ENCODE measurements at places on chromosomes 7 and 10. TPM values are rescaled to one million over a fixed set of nuclear protein-coding genes. Genes with fewer than 3 reads are reported as not detected.

The MKX gene
- 8.4 TPM for total RNA-seq

The DRGX gene
- not detected for total RNA-seq

The MSS51 gene
- 2.6 TPM for total RNA-seq

The EVX1 gene
- total RNA-seq = not detected

The CLDN4 gene
- total RNA-seq = not detected

The CNPY1 gene
- not detected for total RNA-seq

The RSPH10B gene
- total RNA-seq = not detected

The PKD2L1 gene
- not detected for total RNA-seq

The PAPSS2 gene
- total RNA-seq = 20.4 TPM

The CUL2 gene
- 9.6 TPM for total RNA-seq

The CALML3 gene
- not detected for total RNA-seq

The TMEM229A gene
- total RNA-seq = not detected

The MRLN gene
- total RNA-seq = not detected

The LRGUK gene
- total RNA-seq = 0.71 TPM

The NOS3 gene
- 18.6 TPM for total RNA-seq

The ACTL6B gene
- not detected for total RNA-seq

The OPN4 gene
- not detected for total RNA-seq

The SYCE1 gene
- total RNA-seq = 1.8 TPM

The COL28A1 gene
- 2.4 TPM for total RNA-seq

The HMX3 gene
- total RNA-seq = not detected

The URGCP gene
- total RNA-seq = 33.7 TPM

The CYREN gene
- total RNA-seq = 37.6 TPM

The DNTT gene
- not detected for total RNA-seq

The ABCB4 gene
- 1.4 TPM for total RNA-seq

The WNT8B gene
- not detected for total RNA-seq

The RBP4 gene
- 23.1 TPM for total RNA-seq

The CYP2C9 gene
- total RNA-seq = not detected

The GSTO2 gene
- total RNA-seq = 2.8 TPM

The GPR15LG gene
- total RNA-seq = not detected

The NUP42 gene
- 54.7 TPM for total RNA-seq

The IL2RA gene
- total RNA-seq = 21.0 TPM

The PLXNA4 gene
- total RNA-seq = 27.7 TPM

The PLEKHS1 gene
- total RNA-seq = 0.14 TPM

The ACHE gene
- 5.1 TPM for total RNA-seq

All from thoracic aorta (tissue), 2 donors.